Natural killer cell treated with Interleukin-12 subunit alpha and Interleukin-12 subunit beta and Interleukin-15 and Interleukin-18, amount 100 ng/mL, for 72 hours (primary cell): ENCODE measurements at places on chromosomes 7 and 10. TPM values are rescaled to one million over a fixed set of nuclear protein-coding genes. Genes with fewer than 3 reads are reported as not detected.

- no peak for DNase-seq
Observed at GRCh38 chr10:18659819-18660535, 746 bp downstream of the ARL5B start.

GRCh38 chr10:129259128-129259815 lies 207.8 kb upstream of the MGMT start:
- DNase-seq = no peak

GRCh38 chr10:131086094-131086493 lies 225.4 kb downstream of the TCERG1L start:
- no peak for DNase-seq

GRCh38 chr7:13257661-13258060 lies 570.2 kb downstream of the ARL4A start:
- DNase-seq = no peak

- DNase-seq = no peak
Observed at GRCh38 chr10:14820775-14821154, 17.1 kb downstream of the CDNF start.

- no peak for DNase-seq
Observed at GRCh38 chr7:120825576-120825975, 32.4 kb downstream of the TSPAN12 start.

GRCh38 chr10:20670579-20670978 lies 226.5 kb downstream of the NEBL start:
- no peak for DNase-seq

DNA sequence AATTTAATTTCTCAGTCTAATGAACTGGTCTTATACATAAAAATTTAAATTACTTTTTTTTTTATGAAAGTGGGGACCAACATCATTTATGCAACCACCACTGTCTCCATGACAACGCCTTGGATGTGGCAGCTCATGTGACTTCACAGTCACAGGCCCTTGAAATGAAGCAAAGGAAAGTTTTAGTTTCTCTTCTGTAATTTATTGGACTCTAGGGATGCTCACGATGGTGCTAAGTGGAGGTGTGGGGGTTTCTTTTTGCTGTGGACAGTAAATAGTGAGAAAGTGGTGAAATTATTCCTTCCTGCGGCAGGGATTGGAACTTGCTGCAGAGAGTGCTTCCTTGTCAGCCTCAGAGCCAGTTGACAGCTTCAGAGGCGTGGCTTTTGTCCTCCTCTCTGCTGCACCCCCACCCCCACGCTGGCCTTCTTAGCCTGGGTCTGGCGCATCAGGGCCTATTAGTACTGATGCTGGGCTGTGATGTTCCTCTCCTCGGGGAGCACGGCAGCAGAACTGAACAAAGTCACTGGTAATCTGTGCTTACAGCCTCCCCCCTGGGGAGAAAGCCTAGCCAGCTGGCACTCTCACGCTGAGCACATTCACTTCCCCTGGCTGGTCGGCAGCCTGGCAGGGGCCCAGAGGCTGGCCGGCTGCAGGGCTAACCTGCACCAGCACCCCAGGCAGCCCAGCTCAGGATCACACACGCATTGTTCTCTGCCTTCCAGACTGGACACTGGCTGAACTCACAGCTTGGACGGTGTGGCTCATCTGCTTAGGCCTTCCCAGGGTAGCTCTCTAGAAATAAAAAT lies 517.5 kb upstream of the GALNT17 start:
- DNase-seq = no peak

Gene STAG3
- total RNA-seq = 24.4 TPM

Gene TBX20
- total RNA-seq = not detected

Gene NEUROD6
- not detected for total RNA-seq

Gene C10orf105
- total RNA-seq = not detected

Gene OR2A1
- not detected for total RNA-seq

Gene MSMB
- not detected for total RNA-seq
